Activated effector memory CD4-positive, alpha-beta T cell treated with Interleukin-2 at 50 U/mL for 16 hours (primary cell): ENCODE measurements at places on chromosomes 5 and 9.

- no peak for DNase-seq
Measured at GRCh38 chr5:112689155-112689909, 48.4 kb upstream of the APC start.

- DNase-seq = no peak
Measured at GRCh38 chr5:121968910-121969607, 7.3 kb downstream of the SRFBP1 start.

GRCh38 chr9:134099123-134099761 is 31.4 kb upstream of the BRD3 start:
- peak; percentile 10 for DNase-seq

GRCh38 chr5:150487199-150488061 is 20.5 kb upstream of the NDST1 start:
- no peak for DNase-seq

GRCh38 chr5:128649192-128649591 is 111.1 kb upstream of the FBN2 start:
- DNase-seq = no peak

- no peak for DNase-seq
Measured at GRCh38 chr5:137641148-137641547, 94.7 kb downstream of the KLHL3 start.

- DNase-seq = no peak
Measured at GRCh38 chr5:32182463-32183063, 8.4 kb upstream of the GOLPH3 start.

- DNase-seq = no peak
Measured at GRCh38 chr5:158383486-158383885, 524.5 kb upstream of the CLINT1 start.

GRCh38 chr5:39505363-39505762 is 80.6 kb upstream of the DAB2 start:
- DNase-seq = no peak

- DNase-seq = no peak
Measured at GRCh38 chr9:94937214-94937903, 210.9 kb downstream of the AOPEP start.

DNA sequence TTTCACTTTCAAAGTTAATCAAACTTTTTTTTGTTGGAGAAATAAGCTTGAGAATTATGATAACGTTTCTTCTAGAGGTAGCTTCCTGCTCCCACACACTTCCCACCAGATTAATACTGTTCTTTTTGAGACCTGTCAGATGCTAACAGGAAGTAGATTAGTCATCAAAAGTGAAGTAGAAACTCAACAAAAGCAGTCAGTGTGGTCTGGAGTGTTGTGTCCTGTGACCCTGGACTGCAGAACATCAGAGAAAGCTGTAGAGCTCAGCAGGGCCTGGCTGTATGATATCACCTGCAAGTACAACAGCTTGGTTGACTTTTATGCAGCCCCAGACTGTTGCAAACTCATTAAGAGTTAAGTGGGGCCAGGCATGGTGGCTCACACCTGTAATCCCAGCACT is 495.7 kb upstream of the CYLC2 start:
- DNase-seq = no peak

DNA sequence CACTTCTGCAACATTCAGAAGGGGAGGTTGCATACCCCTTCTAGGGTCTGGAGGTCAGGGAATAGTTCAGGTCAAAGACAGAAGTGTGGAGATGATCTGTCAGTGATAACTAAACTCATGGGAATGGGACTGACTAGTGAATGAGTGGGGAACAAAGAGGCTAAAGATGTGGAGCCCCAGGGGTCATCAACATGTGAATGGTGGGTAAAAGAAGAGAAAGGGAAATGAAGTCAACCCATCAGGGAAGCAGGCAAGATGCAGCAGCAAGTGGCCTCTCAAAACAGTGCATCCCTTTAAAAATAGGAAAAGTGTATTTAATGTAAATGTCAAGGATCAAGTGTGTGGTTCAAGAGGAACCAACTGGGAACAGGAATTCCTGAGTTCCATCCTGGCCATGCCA is 69.9 kb downstream of the PLPPR1 start:
- no peak for DNase-seq

DNA sequence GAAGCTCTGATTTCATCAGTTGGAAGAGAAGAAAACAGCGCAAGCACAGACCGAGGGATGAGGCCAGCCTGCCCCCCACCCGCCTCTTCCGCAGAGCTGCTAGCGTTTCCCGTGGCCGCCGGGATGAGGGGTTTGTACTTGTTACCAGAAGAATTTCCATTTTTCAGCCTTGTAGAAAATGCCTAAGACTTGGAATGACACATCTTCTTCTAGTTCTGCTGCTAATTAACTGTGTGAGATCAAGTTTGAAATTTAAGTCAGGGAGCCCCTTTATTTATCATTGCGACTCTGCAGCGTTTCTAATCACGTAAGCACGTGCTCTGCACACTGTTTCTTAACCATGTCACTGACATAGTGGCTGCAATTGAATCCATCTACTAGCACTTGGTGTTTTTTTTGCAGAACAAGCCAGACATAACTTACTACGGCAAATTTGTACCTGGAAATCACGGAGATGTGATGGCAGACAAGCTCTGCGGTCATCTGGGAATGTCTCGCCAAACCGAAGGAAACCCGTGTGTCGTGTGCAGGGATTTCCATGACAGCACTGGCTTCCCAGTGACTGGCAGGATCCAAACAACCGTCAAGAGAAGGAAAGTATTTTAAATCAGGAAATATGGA is 41.8 kb upstream of the ROR2 start:
- DNase-seq = no peak

DNA sequence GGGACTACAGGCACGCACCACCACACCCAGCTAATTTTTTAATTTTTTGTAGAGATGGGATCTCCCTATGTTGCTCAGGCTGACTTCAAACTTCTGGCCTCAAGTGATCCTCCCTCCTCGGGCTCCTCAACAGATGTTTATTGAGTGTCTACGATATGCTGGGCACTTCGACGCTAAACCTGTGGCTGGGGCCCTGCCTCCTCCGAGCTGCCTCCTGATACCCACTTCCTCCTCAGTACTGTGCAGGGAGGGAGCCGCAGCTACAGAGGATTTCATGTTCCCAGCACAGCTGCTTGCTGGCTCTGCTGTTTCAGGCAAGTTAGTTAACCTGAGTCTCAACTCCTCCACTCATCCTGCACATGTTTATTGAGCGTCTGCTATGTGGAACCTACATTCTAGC is 9.6 kb downstream of the AIF1L start:
- DNase-seq = no peak

DNA sequence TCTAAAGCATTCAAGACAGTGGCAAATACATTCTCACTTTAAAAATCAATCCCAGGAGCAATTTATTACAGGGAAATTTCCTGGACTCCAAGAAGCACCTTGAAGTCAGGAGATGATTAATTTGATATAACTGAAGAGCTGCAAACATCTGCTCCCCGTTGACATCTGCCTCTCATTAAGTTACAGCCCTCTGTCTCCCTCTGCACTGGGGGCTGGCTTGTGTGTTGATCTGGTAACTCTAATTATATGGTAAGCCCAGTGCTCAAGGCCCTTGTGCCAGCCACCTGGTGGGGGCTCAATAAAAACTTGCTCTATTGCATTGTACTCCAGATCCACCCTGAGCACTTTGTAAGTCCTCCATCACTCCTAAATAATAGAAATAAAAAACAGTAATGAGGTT is 131.1 kb upstream of the ZNF462 start:
- DNase-seq = no peak

DNA sequence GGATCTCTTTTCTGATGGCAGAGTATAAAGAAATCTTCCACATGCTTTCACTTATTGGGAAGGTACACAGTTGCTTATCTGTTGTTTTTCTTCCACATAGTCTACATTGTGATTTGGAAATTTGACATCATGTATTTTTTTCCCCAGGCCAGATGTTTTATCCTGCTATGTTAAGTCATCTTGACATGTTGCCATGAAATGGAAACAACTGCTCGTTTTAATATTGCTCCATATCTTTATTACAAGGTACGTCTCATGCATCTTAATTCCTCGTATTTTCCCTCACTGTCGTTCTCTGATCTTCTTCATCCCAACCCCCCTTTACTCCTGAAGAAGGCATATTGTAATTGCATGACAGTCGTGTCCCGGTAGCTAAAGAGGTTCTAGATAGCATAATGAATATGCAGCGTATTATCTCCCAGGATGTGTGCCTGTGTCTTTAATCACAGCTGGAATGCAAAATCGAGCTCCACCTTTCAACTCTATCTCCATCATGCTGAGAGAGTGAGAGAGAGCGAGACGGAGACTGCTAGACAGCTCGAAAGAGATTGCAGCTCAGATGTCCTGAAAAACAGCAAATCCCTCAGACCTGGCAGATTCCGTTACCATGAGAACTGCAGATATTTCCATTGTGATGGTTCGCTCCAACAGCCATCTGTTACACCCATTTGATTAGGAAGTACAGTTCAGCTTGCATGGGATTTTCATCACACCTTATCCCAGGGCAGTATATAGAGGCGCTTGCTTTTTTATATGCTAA is 281.7 kb downstream of the TMEM38B start:
- no peak for DNase-seq

- DNase-seq = no peak
Measured at GRCh38 chr9:129377931-129378661, 200.0 kb upstream of the IER5L start.

GRCh38 chr5:28430565-28431178 is 1392.3 kb upstream of the CDH9 start:
- no peak for DNase-seq

DNA sequence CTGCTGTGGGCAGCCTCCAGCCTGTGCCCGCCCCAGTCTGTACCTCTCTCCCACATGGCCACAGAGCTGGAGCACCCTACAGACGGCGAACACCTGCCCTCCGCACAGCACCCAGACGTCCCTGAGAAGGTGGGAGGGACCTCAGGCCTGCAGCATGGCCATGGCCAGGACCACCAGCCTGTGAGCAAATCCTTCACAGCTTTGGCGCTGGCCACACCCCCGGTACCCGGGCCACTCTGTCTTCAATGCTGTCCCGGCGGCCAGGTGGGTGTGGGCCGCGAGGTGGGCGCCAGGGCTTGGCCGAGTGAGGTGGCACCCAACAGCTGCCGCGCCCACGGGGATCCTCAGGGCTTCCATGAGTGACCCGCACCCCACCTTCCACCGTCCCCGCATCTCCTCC is 18.7 kb downstream of the NOTCH1 start:
- no peak for DNase-seq

DNA sequence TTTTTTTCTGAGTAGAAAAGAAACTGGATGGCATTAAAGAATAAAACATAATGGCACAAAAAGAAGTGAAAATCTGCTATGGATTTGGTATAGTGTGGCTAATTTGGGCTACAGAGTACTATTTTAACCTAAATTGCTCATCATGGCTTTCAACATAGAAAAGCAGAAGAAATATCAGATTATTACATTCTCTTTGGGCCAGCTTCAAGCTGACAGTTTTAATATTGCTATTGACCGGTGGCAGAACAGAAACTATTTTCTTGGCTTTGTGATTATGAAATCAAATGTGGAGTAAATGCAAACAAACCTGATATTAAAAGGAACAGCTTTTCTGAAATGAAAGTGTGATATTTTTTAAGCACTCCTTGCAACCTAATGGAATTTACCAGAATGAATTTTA is 301.5 kb downstream of the EPB41L4A start:
- no peak for DNase-seq

- no peak for DNase-seq
Measured at GRCh38 chr9:98922721-98923435, 20.8 kb upstream of the COL15A1 start.

DNA sequence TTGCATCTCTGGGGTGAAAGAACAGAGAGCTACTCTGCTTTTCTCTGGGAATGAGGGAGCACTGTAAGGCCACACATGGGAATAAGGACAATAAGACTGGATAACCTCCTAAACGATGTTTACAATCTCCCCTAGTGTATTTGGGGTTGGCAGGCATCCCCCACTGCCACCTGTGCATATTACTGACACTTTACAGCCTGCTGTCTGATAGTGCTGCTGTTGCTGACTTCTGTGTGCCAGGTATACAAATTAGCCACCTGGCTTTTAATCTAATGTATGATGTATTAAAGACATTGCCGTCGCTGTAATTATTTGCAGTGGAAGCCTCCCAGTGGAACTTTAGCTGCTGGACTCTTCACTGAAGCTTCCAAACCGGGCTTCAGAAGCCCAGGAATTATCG is 4.4 kb upstream of the SHISAL2B start:
- no peak for DNase-seq

DNA sequence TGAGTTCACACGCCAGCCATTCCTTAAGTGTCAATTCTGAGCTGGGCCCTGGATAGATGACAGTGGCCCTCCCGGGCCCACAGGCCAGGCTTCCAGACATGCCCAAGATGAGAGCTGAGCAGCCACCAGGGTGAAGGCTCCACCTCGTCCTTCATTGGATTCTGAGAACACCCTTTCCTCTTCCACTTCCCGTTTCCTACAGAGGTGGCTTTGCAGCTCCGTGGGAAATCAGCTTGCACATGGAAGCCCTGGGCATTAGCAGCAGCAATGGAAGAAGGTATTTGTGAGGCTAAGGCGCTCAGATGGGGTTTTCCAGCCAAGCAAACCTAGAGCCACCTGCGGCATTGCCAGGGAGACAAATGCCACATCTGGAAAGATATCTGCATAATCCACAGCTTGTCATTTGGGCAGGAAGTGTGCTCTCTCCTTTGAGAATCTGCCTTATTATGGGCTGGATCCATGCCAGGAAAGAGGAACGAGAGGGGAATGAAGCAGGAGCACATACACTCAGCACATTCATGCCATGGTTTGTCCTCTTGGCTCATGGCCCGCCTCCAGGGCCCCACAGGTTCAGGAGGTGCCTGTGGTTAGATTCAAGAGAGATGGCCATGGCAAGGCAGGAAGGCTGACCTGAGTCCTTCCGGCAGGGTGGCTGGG is 34.1 kb downstream of the CFAP77 start:
- DNase-seq = no peak

DNA sequence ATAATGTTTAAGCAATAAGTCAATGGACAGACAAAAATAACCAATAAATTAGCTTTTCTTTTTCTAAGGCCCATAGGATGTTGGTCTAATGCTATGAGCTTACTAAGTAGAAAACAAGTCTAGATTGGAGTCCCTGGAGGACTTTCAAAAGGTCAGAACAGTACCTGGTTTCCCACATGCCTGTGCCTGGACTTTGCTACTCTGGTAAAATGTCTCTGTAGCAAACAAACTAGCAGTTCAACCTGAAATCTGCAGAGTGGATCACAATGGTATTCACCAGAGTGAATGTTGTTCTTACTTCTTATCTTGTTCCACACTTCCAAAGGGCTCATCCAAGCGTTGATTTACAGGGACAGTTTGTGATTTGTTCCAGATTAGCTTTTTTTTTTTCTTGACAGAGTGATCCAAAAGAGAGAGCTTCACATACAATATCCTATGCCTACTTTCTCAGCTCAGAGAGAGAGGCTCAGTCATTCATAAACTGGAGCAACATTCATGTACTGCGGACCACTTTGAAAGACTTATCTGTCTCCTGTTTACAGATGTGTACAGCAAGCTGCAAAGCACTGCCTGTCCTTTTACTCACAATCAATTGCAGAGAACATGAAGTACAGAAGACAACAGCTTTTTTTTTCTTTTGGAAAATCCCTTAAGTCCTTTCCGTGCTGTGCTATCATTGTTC is 466.1 kb downstream of the SPATA31D1 start:
- no peak for DNase-seq
